Stimulated activated CD4-positive, alpha-beta T cell treated with anti-CD3 and anti-CD28 coated beads, Interleukin-2, amount 100 ng/mL, for 48 hours (primary cell): ENCODE measurements at places on chromosomes 11 and 22.

DNA sequence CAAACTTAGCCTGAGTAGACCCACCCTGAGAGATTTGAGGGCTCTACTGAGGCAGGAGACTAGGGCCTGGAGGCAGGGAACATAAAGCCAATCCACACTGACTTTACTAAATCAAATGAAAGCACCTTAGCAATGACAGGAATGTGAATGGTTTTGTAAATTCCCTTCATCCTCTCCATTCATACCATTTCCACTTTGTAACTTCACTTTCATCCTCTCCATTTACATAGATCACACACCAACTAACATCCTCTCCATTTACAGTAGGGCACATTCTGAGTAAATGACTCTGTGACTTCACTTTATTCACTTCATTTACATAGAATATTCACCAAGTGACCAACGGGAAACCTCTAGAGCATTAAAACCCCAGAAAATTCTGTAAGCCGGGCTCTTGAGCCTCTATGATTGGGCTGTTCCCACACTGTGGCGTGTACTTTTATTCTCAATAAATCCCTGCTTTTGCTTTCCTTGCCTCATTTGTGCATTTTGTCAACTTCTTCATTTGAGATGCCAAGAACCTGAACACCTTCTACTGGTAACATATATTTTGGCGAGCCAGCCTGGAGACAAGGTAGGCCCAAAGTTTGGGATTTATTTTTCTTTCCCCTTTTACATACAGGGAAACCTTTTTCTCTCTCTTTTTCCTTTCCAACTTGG, 82.9 kb downstream of the PIWIL4 start:
- DNase-seq, result no peak

- no peak for DNase-seq
These were observed 56.4 kb downstream of the PARVA start for GRCh38 chr11:12433571-12434324.

GRCh38 chr11:1781593-1781975, 17.9 kb upstream of the CTSD start:
- DNase-seq, result no peak

GRCh38 chr11:3782963-3783362, 14.4 kb downstream of the NUP98 start:
- DNase-seq, result no peak

DNA sequence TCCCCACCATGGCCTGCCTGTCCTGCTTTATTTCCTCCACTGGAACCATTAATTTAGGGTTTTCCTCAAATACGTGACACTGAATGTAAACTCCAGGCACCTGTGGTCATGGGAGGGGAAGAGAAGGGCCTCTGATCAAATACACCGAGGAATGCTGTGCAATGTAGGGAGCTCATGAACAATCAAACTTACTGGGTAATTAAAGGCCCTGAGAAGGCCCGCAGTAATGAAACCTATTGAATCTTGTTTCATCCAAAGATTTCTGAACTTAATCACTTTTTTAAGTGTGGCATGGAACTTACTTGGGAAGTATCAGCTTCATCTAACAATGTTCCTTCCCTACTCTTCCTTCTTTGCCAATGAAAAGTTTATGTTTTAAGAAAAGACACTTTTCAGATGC, 299.8 kb downstream of the MIAT start:
- no peak for DNase-seq

DNA sequence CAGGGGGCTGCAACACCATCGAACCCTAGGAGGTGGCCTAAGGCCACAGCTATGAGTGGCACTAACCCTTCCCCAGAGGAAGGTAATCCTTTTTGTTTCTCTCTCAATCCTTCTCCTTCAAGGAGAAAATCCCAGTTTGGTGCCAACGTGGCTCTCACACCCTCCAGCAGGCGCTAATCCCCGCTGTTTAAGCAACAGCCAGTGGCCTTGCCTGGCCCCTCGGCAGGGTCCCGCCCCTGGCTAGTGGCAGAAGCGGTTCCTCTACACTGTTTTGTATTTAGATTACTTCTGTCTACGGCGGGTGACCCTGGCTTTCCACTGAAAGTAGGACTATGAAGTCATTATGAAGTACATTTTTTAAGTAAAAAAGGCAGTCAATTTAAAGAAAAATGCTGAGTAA, 15.5 kb downstream of the GNAZ start:
- DNase-seq, result no peak

GRCh38 chr22:21791635-21792625, 56.3 kb upstream of the YPEL1 start:
- DNase-seq, result peak; percentile 39

DNA sequence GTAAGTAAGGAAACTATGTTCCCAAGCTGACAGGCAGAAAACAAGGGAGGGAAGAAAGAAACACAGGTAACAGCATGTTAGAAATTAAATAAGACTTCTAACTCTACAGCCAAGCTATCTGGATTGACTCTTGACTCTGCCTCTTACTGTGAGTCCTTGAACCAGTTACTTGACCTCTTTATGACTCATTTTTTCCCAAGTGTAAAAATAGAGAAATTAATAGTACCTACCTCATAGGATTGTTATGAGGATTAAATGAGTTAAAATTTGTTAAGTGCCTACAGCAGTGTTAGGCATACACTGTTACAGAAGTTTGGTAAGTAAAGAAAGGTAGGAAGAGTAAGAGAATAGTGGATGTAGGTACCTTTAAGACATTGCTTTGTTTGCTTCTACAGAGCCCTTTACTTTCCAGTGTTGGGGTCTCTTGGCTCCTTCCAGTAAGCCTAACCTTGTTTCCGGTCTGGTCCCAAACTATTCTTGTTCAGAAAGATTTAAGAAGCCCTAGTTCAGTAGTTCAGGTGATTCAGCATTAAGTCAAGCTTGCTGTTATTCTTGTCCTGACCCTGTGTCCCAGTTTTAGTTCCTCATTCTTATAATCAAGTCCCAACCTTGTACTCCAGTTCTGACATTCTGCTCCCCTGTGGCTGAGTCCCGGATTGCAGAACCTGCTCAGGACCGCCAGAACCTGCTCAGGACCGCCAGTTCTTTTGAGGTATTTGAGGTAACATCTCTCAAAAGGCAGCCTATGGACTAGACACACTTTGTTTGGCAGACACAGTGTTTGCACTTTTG, 963.4 kb upstream of the CCDC90B start:
- DNase-seq, result no peak

DNA sequence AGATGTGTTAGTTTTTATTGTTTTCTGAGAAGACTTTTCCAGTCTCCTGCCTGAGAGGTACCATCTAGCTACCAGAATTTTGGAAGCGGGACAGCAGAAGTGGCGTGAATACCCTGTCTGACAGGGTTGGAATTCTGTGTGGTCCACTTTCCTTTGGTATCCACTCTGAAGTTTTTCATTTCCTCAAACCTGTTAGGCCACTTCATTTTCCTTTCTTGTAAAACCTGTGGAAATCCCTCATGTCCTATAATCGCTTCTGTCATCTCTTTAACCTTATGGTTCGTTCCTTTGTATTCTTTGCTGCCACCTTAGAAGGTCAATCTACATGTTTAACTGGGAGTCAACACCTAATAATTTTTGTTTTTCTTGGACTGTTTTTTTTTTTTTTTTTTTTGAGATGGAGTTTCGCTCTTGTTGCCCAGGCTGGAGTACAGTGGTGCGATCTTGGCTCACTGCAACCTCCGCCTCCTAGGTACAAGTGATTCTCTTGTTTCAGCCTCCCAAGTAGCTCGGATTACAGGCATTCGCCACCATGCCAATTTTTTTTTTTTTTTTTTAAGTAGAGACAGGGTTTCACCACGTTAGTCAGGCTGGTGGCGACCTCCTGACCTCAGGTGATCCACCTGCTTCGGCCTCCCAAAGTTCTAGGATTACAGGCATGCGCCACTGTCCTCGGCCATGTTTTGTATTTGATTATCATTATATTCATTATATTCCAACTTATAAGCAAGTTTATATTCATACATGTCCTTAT, 7.1 kb downstream of the SFI1 start:
- DNase-seq, result no peak

DNA sequence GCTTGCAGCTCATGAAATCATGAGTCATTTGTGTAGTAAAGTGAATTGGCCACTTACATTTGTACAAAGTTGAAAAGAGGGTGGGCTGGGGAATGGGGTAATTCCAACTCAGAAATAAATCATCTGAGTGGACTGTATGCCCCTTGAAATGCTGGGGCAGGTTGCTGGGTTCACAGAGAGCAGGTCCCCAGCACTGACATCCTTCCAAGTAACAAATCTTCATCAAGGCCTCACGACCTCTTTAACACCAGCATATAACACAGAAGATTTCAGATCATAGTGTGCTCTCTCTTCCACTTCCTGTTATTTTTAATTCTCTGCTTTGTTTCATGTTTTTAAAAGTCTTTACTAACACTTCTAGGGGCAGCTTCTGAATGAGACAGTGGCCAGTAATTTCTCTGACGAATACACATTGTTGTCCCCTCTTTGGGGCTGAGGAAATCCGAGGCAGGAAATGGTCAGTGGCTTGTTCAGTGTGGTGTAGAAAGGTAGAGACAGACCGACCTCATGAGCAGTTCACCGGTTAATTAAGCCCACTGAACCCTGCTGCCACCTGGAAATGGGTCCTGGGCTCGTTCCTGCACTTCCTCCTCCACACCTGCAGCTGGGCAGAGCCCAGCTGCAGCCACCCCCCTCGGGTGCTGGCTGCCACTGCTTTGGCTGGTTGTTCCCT, 127.7 kb downstream of the MAML2 start:
- no peak for DNase-seq

- no peak for DNase-seq
These were observed 501.9 kb downstream of the BRD1 start for GRCh38 chr22:49325531-49326395.

DNA sequence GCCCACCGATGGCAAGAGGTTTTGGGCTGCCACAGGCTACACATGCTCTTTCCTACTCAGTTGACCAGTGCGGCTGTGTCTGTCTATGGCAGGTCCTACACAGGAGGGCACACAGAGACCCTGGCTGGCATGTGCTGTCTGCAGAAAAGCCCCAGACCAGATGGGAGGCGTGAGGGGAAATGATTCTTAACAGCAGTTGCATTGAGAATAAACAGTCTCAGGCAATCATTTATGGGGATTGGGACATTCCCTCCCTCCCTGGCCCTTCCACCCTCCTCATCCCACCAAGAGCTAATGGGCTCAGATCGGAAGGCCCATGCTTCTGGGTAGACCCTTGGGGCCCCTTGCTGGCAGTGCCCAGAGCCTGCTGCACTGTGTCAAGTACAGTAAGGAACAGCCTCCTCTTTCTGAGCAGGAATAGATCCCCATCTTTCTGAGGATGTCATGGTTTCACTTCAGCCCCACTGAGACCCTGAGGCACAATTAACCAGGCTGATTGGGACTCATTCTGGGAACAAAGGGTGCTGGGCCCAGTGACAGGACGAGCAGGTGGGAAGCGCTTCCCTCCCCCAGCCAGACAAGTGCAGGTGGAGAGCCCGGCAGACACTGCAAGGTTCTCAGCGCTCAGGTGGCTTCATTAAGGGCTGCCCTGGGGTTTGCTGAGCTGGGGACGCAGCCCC, 28.3 kb downstream of the TSPAN18 start:
- DNase-seq, result no peak

GRCh38 chr11:8803973-8804372, 107.0 kb upstream of the AKIP1 start:
- DNase-seq, result no peak

GRCh38 chr11:66848671-66849500, 5.6 kb downstream of the RCE1 start:
- no peak for DNase-seq

DNA sequence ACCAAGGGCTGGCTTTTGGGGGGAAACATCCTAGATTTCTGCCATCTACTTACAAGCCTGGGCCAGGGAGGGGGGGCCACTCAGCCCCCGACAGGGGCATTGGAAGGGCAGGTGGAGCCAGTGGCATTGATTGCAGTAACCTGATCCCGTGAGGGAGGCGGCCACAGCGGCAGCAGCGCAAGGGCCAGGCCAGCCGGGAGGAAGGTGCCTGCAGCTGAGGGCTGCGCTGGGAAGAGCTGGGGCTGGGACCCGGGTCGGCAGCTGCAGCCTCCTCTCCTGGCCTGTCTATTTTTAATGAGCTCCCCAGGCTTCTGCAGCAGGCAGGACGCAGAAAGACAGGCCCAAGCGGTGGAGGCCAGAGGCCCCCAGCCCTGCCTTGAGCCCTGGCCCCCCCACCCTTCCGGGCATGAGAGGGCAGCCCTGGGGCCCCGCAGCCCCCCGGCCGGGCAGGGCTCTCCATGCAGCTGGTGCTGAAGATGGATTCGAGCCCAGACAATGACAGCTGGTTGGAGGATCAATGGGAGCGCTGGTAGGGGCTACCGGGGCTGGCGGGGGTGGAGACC, 10.6 kb downstream of the FREY1 start:
- DNase-seq, result no peak

DNA sequence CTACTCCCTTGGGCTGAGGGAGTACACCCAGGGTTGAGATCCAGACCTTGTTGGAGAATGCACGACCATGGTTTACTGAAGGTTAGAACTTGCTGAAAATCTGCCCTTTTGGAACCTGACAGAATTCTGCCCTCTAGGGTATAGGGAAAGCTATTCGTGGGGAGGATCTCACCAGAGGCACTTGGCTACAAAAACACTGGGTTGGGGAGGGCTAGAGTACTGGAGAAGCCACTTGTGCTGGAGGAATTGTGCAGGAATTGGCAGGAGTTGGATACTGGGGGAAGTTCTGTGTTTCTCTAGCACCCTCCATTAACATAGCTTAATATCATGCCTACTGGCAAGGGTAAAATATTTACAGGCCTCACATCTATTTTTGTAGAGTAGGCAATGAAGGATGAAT, 55.8 kb downstream of the PPME1 start:
- DNase-seq, result no peak

DNA sequence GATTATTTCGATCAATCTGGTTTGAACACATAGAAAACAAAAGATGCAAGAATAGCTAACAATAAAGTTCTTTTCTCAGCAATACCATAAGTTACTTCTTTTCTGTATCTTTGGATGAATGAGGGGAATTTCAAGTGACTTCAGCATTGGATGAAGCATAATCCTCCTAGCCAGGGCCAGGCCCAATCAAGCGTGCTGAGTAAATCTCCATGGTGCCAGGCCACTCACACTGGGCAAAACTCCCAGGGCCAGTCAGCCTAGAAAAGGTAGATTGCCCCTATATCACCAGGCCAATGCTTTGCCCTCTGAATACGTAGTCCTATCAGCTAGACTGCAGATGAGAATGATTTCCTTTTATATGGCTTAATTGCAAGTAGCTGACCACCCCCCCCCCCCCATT, 6.0 kb downstream of the CNTF start:
- DNase-seq, result no peak

DNA sequence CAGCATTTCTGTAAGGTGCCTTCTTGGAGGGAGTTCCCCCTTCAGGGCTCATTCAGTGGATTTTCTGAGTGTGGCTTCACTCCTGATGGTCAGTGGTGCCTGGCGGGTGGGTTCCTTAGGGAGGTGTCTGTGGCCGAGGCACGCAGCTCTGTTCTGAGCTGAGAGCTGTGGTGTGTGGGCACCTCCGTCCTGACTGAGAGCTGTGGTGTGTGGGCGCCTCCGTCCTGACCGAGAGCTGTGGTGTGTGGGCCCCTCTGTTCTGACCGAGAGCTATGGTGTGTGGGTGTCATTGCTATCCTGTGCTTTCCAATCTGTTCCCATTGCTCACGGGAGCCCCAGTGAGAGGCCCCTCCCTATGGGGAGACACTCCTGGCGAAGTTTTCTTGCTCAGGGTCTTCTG, 39.8 kb downstream of the MUC6 start:
- no peak for DNase-seq

- DNase-seq, result no peak
These were observed 10.9 kb downstream of the ACO2 start for GRCh38 chr22:41479671-41480396.

- no peak for DNase-seq
These were observed 71.4 kb upstream of the LINC01488 start for GRCh38 chr11:69409812-69410645.
